ENCODE measurements at places on chromosomes 3 and 15.

- DNase-seq: no peak
Measured at GRCh38 chr15:83612226-83612625, 41.7 kb upstream of the ADAMTSL3 start.

DNA sequence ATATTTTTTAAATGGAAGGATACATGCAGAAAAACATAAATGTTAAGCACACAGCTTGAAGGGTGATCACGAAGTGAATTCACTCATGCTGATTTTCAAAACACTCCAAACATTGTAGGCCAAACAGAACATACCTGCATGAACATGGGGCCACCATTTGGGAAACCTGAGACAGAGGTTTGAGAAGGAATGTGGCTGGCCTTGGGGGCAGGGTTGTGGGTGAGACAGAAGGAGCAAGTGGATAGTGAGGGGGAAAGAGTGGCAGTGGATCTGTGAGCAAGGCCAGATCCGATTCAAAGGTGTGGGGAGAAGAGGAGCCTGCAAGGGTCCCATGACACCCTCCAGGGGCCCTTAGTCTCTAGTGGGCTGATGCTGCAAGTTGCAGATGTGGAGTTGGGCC is 94.9 kb downstream of the HMG20A start:
- no peak for DNase-seq

DNA sequence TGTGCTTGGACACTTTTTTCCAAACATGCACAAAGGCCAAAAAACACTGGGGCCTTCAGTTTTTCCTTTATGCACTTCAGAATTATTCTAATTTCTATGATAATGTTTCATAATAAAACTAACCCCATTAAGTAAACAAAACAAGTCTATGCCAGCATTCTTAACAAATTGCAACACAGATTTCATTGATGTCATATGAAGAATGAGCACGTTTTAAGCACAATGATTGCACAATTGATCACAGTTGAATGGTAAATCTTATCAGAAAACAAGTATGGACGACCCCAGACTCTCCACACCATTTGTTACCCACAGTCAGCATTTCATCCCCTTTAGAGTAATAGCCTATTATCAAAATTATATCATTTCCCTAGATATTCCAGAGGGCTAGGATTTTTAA is 46.7 kb upstream of the PROK2 start:
- DNase-seq: no peak

DNA sequence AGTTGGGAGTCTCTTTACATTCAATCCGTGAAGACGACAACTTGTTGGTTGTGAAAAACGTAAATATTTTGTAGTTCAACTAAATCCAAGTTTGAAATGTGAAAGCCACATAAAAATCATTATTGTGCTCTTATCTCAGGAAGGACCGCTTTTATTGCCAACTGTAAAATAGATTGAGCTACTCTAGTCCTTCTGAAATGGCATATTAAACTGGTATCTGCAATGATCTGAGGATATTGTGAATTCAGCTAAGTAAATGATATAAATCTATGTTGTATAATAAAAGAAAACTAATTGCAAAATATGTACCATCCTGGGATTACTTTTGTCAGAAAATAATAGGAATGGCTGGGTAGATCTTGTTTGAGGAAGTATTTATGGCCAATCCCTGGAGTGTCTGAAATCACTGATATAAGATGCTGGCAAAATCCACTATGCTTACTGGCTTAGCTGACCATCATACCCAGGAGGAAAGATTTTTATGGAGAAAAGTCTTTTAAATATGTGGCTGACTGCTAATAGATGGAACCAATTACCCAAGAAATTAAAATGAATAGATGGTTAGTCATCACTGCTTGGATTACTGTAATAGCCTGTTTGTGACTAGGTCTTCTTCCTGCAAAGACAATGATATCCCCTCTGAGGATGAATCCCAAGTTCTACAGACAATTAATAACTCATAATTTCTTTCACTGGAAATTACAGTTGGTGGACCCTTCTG is 191.8 kb downstream of the SEMA6D start:
- DNase-seq: no peak

DNA sequence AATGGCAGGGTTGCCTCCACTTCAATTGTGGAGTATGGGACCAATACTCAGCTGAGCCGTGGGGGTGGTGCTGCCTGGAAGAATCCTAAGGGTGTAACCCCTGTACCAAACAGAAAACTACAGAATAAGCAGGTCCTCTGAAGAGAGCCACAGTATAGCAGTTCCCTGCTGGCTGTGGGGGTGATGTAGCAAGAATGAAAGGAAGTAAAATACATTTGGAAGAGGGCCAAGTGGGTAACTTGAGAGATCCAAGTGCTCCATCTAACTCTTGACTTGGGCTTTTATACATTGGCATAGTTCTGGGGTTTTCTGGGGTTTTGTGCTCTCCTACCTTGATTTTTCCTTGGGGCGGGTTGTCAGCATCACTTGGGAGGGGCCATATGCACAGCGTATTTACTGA is 341.4 kb downstream of the OTOL1 start:
- DNase-seq: no peak

- no peak for DNase-seq
Measured at GRCh38 chr3:115384381-115384780, 237.3 kb upstream of the ZBTB20 start.

DNA sequence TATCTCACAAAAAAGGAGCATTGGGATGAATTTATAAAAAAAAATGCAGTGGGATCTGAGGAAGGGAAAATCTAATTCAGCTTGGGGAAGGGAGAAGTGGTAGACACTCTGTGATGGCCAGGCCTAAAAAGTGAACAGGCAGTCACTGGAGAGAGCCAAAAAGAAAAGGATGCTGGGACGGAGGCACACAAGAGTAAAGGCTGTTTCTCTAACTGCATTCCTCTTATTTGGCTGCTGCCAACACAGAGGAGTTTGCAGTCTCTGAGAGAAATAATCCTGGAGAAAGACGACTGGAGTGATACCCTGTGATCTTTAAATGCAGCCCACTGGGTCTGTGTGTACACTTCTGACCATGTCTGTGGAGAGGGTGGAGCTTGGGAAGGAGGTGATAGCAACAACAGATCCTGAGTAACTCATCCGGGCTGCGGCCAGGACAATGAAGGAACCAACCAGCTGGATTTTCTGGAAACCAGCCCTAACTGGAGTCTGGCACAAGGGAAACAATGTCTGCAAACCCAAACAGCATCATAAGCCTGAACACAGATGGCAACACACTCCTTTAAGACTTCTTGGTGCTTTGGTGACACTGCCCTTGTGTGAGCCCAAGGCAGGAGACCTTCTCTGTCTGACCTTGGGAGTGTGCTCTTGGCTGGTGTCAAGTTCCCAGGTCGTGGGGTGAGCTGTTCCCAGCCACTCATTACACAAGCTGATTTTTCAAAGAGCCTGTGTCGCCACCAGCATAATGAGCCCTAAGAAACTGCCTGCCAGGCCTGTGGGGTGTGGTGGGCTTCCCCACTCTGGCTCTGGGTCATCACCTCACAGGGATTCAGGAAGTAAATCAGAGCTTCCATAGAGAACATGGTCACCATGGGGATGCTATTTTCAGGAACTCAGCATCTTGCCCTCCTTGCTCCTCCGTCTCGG is 8.0 kb downstream of the FYCO1 start:
- DNase-seq: no peak

- DNase-seq: no peak
Measured at GRCh38 chr15:39591141-39591895, 10.4 kb downstream of the THBS1 start.

DNA sequence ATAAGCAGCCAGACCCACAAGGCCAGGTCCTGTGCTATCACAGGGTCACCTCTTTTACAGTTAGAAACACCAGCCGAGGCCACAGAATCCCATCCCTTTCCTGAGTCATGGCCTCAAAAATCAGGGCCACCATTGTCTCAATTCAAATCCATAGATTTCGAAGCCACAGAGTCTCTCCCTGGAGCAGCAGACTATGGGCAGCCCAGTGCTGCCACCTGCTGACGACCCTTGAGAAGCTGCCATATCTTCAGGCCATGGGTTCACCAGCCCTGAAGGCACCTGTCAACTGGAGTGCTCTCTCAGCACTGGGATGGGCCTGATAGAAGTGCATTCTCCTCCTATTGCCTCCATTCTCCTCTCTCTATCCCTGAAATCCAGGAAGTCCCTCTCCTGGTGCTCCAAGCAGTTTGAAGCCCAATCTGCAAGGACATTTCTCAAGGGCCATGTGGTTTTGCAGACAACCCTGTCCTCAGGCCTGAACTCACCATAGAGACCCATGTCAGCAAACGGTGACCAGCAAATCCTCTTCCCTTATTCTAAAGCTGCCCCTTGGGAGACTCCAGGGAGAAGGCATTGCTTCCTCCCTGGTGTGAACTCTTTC is 39.6 kb downstream of the TGM4 start:
- peak; percentile 34 for DNase-seq

GRCh38 chr3:30245858-30246622 is 360.4 kb upstream of the TGFBR2 start:
- DNase-seq: no peak

DNA sequence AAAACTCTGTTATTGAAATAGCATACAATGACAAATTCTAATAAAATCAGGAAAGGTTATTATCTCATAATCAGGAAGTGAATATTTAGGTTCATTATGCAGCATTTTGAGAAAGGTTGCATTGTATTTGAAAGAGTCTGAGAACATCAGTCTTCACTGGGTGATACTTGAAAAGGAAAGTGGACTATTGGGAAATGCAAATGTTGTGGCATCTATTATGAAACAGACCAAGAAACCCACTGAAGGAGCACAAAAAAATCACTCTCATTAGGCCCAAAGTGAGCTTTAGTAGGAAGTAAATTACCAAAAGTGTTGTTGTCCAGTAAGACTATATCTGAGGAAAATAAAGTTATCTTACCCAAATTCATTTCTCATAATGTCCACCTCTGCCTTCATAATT is 90.8 kb downstream of the ZPLD1 start:
- no peak for DNase-seq

- DNase-seq: no peak
Measured at GRCh38 chr3:176068750-176069149, 1128.5 kb downstream of the TBL1XR1 start.

DNA sequence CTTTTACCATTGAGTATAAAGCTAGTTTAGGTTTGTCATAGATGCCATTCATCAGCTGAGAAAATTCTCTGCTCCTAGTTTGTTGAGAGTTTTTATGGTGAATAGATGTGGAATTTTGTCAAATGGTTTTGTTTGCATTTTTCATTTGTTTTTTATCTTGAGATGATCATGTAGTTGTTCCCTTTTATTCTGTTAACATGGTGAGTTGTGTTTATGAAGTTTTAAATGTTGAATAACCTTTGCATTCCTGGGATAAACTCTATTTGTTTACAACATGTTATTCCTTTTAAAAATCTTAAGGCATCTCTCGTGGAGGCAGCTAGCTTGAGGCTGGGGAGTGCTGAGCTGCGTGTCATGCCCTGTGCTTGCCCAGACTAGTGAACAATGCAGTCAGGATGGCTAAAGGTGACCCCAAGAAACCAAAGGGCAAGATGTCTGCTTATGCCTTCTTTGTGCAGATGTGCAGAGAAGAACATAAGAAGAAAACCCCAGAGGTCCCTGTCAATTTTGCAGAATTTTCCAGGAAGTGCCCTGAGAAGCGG is 48.5 kb downstream of the ANAPC13 start:
- DNase-seq: no peak

GRCh38 chr15:99279827-99280226 is 28.5 kb downstream of the LRRC28 start:
- DNase-seq: no peak

- no peak for DNase-seq
Measured at GRCh38 chr15:96325541-96326327, 4.8 kb upstream of the NR2F2 start.

DNA sequence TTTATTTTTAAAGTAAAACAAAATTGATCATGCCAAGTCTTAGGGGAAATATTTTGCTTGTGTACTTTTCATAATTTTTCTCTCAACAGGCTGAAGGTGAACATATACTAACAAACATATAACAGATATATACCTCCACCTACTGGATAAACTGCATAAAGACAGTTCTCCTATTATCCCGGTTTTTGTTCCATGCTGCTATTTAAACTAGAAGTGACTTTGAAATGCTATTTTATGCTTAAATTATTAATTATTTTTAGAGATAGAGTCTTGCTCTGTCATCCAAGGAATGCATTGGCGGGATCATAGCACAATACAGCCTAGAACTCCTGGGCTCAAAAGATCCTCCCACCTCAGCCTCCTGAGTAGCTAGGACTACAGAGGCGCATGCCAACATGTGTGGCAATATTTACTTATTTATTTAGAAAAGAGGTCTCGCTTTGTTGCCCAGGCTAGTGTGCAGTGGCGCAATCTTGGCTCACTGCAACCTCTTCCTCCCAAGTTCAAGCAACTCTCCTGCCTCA is 49.8 kb downstream of the ST3GAL6 start:
- DNase-seq: no peak

GRCh38 chr3:94405258-94406035 is 342.6 kb downstream of the NSUN3 start:
- no peak for DNase-seq

DNA sequence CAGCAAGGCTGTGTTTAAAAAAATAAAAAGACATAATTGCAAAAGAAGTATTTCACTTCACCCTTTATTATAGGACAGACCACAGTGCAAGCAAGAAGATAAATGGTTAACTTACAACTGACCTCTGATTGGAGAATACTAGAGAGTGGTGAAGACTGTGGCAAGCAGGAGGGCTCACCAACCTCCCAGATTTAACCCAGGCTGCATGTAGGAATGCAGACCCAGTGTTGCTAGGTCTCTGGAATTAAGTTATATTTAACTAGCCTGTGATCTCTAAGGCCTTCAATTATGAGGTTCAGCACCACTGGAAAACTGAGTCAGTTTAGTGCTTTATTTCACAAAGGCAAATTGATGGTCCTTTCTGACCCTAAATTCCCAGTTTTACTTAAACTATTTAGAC is 436.6 kb downstream of the LPP start:
- no peak for DNase-seq

GRCh38 chr3:39809181-39809994 is at the start of gene MYRIP:
Gene MYRIP (plus strand): TSS chr3:39809609. CDS start chr3:39900817, 91,208 bp downstream.
- peak; percentile 31 for DNase-seq

DNA sequence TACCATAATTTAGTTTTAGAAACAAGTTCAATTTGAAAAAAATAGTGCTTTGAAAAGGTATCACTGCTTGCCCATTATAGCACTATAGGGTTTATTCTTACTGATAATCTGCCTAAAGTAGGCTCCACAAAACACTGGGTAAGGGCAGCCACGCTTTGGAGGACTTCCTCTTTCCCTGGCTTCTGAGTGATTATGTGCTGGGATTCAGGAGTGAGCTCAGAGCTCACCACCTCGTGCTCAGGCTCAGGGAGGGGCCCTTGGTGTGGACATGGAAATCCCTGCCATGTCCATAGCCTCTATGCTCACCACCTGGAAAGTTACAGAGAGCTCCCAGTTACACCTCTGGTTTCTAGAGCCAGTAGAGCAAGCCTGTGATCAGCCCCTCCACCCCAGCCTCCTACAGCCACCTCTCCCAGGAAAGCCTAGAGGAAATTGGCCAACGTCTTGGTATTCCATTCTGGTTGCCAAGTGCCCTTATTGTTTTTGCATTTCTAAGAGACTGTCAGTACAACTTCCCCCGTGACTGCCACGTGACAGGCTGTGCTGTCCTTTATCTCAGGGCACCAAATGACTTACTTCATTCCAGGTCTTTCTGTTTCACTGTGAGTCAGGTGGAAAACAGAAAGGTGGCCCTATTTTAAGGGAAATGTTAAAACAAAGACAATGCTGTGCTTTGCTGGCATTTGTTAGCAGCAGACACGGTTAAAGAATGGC is 316.0 kb downstream of the RORA start:
- DNase-seq: no peak

GRCh38 chr15:40911693-40912092 is 17.4 kb downstream of the VPS18 start:
- DNase-seq: no peak
